ENCODE measurements at places on chromosomes 1 and 21. TPM values are rescaled to one million over a fixed set of nuclear protein-coding genes. Genes with fewer than 3 reads are reported as not detected.

DNA sequence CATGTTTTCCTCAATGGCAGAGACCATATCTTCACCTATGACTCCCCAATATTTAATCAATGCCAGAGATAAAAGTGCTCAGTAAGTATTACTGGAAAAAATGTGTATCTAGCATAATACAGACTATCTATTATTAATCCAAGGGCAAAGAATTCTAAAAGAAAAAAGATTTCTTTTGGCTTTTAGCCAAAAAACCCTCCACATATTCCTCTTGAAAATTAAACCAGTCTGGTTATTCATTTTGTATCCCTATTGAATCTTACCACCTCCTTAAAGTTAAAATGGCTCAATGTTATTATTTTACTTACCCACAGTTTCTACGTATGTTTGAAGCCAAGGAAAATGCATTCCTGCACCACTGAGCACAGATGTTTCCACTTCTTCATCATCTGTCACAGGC lies 1.6 kb downstream of the TAF1A start:
- no peak for DNase-seq

The EPHB2 gene
- 31.5 TPM for total RNA-seq

GRCh38 chr1:154186852-154187501 lies 4.9 kb downstream of the TPM3 start:
- DNase-seq, result peak; percentile 56

GRCh38 chr21:45918011-45918410 lies 63.6 kb upstream of the COL6A1 start:
- DNase-seq, result no peak

GRCh38 chr1:202616355-202616915 lies 93.8 kb downstream of the SYT2 start:
- DNase-seq, result no peak

DNA sequence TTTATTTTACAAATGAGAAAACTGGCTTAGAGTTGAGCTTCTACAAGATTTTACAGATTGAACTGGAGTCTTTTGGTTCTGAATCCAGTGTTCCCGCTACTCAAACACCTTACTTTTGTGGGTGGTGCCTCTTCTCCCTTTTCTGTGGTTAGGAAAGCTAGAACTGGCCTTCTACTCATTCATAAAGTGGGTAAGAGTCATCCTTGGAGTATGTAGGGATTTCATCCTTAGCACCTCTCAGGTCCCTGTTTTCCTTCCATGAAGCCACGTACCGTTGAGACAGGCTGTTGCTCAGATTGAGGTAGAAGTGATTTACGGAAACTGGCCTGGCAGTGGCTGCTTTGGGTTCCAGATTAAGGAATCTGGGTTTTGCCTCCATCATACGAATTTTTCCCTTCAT lies 35.8 kb downstream of the WNT4 start:
- DNase-seq, result no peak

DNA sequence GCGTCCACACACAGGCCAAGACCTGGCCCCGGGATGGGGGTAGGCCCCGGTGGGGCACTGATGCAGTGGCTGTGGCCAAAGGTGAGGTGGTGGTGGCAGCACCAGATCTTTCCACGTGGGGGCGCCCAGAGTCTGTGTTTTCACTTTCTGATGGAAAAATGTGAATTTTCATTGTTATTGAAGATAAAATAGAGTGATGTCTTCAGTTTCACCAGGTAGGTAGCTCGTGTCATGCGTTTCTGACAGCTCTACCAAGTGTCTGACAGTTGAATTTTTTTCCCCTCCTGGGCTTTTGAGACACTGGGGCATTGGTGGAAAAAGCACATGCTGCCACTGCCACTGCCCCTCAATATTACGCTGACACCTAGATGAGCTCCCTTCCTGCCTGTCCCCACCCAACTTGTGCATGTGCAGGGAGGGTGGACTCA lies 40.0 kb upstream of the MAGOH start:
- peak; percentile 66 for DNase-seq

DNA sequence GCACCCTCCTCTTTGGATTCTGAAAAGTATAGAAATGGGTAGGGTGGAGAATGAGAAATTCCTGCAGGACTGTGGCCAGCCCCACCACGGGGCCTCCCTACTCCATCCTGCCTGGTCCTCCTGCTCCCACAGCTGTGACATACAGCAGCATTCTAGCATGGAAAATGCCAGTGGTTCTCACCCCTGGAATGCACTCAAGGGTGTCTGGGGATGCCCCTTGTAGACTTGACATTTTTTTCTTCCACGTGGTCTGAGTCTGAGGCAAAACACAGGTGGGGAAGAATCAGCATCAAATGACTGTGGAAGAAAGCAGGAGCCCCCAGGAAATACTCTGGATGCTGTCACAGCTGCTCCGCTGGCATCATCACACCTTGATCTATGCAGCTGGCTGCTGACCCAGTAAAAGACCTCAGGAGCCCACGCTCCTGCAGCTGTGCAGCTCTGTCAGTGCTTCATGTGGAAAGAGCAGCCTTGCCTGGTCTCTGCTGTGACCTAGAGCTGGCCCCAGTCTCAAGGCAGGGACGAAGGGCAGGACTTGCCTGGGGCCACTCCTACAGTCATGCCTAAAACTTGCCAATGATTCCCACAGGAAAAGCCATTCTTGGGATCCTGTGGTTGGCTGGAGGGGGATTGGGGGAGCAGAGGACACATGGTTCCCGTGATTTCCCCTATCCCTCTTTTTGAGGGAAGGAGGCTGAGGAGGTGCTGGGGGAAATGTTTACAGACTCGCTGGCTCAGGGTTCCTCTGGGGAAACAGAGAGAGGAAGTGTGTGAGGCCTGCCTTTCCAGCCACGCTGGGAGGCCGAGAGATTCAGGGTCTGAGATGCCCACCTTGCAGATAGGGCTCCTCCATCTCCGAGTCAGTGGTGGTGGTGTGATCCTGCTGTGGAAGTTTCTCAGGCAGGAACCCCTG lies 10.8 kb upstream of the A3GALT2 start:
- no peak for DNase-seq

The DAP3 gene
- total RNA-seq, result 165 TPM

The CDA gene
- total RNA-seq, result not detected

DNA sequence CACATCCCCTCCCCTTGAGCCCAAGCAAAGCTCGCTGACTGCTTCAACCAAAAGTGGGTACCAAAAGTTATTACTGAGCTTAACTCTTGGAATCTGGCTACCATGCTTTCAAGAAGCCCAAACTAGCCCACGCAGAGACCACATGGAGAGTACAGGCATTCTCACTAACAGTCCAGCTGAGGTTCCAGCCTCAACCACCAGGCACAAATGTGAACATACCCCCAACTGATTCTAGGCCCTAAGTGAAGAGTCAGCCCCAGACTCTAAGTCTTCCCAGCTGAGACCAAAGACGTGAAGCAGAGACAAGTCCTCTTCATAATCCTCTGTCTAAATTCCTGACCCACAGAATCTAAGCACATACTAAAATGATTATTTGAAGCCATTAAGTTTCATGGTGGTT lies 36.8 kb downstream of the EVI5 start:
- no peak for DNase-seq

- DNase-seq, result no peak
Measured at GRCh38 chr1:115694805-115695204, 53.0 kb downstream of the VANGL1 start.

- DNase-seq, result no peak
Measured at GRCh38 chr1:7346600-7347570, 424.2 kb upstream of the VAMP3 start.

The CFHR3 gene
- total RNA-seq, result not detected

- no peak for DNase-seq
Measured at GRCh38 chr1:94951046-94951445, 24.1 kb upstream of the CNN3 start.

The GPR157 gene
- 17.2 TPM for total RNA-seq

Measured in Caco-2 (cell line).